Anterior cingulate cortex (tissue), 58 donors: ENCODE measurements at places on chromosomes 5 and 9.

GRCh38 chr9:120043448-120043847, 536.5 kb downstream of the CDK5RAP2 start:
- DNase-seq = peak; percentile 7

DNA sequence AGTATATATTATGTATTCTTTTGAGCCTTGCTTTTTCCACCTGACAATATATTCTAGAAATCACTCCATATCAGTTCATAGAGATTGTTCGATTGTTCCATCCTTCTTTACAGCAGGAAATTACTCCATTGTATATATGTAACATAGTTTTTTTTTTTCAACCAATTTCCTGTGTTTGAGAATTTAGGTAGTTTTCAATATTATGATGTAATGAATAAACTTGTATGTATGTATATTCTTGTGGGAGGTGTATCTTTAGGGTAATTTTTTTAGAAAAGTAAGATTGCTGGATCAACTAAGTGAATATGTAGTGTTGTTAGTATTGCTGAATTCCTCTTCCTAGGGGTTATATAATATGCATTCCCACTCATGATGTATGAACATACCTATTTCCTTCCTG, 165.9 kb upstream of the PITX1 start:
- DNase-seq = no peak

DNA sequence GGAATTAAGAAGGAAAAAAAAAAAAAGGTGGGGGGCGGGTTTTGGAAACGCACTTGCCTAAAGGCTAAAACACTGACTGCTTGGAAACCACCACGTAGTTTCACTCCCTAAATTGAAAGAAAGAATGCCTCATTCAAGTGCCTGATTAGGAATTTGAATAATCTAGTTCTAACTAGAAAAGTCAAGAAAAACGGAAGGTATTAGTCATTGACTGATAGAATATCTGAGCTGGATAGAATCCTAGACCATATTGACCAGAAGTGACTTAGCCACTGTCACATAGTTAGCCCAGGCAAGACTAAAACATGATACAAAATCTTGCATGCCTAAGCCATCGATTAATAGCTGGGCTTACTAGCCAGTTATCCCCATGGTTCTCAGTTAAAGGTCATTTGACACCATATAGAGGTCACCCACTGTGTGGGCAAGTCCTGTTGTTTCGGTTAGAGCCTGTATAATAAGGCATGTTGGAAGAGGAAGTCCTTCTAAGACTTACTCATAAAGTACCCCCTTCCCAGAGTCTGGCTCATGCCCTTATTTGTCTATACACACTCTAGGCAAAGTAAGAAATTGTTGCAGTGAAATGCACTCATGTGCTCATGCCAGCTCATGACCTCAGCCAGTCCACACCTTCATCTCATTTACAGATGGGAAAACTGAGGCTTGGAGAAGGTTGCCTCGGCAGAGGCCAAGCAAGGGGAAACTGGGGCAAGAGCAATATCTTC, 40.2 kb downstream of the SH3RF2 start:
- no peak for DNase-seq

DNA sequence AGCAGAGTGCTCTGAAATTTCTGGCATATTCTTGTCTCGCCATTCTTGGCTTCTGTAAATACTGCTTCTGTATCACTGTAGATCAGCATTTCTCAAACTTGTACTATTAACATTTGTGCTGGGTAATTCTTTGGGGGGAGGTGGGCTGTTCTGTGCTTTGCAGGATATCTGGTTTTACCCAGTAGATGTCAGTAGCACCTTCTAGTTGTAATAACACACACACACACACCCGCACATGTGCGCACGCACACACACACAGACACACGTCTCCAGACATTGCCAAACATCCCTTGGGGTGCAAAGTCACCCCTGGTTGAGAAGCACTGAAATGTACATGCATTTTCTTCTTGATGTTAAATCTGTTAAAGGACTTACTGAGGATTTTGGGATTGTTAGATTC, 304.1 kb downstream of the MAT2B start:
- DNase-seq = no peak

GRCh38 chr5:59042201-59043055, 459.6 kb downstream of the RAB3C start:
- DNase-seq = no peak
